ENCODE measurements at places on chromosomes 3 and 15.

GRCh38 chr3:130948001-130948773 is 54.3 kb downstream of the ATP2C1 start:
- DNase-seq, result no peak

DNA sequence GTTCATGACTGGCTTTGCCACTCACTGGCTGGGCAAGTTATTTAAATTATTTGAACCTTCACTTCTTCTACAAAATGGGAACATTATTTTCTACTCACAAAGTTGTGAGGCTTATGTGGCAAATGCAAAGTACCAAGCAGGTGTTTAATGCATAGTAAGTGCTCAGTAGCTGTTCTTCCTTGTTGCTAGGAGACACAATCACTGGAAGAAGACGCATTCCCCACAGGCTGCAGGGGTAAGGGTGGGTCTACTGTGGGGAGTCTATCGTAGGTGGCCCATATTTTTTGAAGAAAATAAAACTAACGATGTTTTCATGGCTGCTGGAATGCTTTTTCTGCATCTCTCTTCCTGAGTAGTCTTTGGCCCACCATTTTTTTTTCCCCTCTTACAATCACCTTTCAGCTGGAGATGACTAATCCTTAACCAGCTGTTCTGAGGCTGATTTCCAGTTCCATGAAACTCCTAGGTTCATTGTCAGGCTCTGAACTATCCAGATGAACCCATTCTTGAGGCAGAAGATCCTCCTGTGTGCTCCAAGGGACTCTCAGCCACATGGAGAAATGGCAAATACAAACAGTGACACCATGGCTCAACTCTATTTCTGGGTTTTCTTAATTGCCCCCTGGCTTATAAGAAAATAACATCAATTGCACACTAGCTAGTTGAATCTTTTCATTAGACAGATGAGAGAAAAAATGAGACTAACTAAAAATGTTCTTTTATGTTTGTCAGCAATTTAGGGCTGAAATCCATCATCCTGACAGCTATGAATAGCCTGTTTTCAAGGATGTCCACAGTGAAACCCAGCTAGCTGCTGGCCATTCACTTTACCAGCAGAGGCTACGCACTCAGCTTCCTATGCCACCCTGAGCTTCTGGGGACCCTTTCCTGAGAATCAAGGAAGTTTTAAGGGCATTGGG is 108.3 kb upstream of the ETV5 start:
- DNase-seq, result no peak

DNA sequence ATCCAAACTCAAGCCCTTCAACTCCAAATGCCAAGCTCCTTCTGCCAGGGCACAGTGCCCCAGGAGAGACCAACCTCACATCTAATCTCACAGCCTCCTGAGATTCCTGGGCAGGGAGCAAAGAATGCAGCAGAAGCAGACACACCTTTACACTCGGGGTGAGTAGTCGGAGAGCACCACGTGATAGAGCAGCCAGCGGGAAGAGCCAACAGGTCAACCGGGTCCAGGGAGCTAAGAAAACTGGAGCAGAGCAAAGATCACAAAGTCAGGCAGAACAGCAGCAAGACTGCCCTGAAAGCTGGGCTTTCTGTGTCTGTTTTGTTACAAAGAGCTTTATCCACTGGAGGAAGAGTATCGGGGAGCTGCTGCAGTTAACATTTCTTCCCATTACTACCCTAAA is 4.2 kb downstream of the B3GALNT1 start:
- DNase-seq, result no peak

GRCh38 chr3:4823385-4823784 is 155.9 kb upstream of the BHLHE40 start:
- DNase-seq, result no peak

DNA sequence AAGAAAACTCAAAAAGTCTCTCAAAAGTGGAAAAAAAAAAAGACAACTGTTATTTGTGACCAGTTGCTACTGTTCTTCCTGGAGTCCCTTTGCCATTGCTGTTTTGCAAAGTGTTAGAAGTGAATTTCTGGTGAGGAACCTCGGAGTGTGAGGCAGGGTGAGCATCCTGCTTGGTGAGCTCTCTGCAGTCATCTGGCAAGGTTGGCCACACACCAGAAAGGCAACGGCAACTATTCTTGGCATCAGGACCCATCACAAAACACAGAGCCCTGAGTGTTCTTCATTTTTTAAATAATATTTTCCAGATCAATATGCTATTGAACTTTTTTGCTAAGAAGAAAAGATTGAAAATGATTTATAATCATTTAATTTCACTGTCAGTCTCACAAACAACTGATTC is 60.7 kb downstream of the CGNL1 start:
- DNase-seq, result no peak

GRCh38 chr3:94822298-94822697 is 759.4 kb downstream of the NSUN3 start:
- DNase-seq, result no peak

DNA sequence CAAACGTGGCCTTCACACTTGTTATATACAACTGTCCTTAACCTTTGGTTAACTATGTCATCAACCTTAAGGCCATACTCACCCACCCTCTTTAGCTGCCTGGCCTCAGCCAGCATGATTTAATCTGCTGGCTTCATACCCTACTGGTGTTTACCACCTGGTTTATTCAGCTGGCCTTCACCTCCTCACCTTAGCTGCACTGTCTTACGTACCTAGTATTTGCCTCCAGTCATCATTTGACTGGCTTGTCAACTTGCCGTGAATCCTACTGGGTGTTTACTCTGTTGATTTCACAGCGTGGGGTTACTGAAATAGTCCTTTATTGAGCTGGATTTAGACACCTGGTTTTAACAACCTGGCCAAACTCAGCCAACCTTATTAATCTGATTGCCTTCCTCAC is 102.8 kb downstream of the IL12A start:
- no peak for DNase-seq
